ENCODE measurements at places on chromosomes 7 and 10.

DNA sequence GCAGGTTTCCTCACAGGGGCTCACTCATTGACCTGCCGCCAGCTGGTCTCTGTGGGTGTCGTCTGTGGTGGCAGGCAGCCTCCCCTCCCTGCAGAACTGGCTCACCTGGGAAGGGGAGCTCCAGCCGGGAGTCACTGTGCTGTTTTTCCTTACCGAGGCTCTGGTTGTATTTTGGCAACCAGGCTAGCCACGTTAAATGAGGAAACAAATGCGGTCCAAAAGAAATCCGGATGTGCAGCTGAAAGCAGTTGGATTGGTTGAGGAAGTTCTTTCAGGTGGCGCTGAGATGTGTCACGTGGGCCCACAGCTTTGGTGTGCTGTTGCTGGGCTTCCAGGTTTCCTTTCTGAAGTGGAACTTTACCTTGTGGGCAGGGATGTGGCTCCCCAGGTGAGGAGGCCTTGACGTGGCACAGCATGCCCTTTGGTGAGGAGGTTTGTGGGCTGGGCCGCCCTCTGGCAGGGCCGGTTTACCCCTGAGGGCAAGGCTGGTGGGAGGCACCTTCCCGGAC is 14.2 kb downstream of the MTURN start:
- H3K4me1 ChIP-seq: peaks cover 2% of the 10 kb centered on the region
- H3K27ac ChIP-seq: no peak overlapping the region
- H3K27me3 ChIP-seq: peaks cover 3% of the 10 kb centered on the region
- no peaks in the 10 kb centered on the region for H3K36me3 ChIP-seq

DNA sequence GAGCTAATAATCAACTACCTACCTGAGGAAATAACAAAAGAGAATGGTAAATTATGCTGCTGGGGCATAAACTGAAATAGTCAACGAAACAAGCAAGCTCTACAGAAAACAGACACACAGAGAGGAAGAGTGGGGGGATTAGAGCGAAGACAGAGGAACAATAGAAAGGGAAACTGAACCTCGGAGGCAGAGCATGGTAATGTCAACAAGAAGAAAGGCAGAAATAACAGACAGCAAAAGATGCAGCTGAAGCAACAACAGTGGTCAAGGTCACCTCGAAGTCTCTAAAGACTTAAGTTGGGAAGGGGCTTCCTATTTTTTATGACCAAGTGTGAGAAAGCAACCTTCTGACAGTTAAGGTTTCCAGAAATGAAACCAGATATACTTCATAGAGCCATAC is 177.0 kb downstream of the ZNF438 start:
- DNase-seq: no peak
- H3K4me3 ChIP-seq: no peak overlapping the region
- no peaks in the 10 kb centered on the region for H3K27me3 ChIP-seq
- no peak overlapping the region for H3K27ac ChIP-seq
- H3K4me1 ChIP-seq: no peaks in the 10 kb centered on the region

GRCh38 chr10:22246680-22247391 is 29.0 kb upstream of the EBLN1 start:
- H3K4me1 ChIP-seq: peaks cover 33% of the 10 kb centered on the region
- peaks cover 5% of the 10 kb centered on the region for H3K36me3 ChIP-seq
- peak overlapping the region; percentile 46 for H3K27ac ChIP-seq
- H3K4me3 ChIP-seq: no peak overlapping the region
- H3K27me3 ChIP-seq: peaks cover 16% of the 10 kb centered on the region
- DNase-seq: no peak

GRCh38 chr10:25817200-25817599 is 116.8 kb upstream of the MYO3A start:
- H3K27ac ChIP-seq: no peak overlapping the region
- H3K27me3 ChIP-seq: no peaks in the 10 kb centered on the region
- H3K4me3 ChIP-seq: no peak overlapping the region
- no peaks in the 10 kb centered on the region for H3K4me1 ChIP-seq

GRCh38 chr10:4384245-4384644 is 441.8 kb upstream of the AKR1E2 start:
- no peak overlapping the region for H3K4me3 ChIP-seq
- no peak overlapping the region for H3K27ac ChIP-seq
- H3K27me3 ChIP-seq: peaks cover 9% of the 10 kb centered on the region
- no peaks in the 10 kb centered on the region for H3K4me1 ChIP-seq
- no peak for DNase-seq
- H3K36me3 ChIP-seq: no peaks in the 10 kb centered on the region

DNA sequence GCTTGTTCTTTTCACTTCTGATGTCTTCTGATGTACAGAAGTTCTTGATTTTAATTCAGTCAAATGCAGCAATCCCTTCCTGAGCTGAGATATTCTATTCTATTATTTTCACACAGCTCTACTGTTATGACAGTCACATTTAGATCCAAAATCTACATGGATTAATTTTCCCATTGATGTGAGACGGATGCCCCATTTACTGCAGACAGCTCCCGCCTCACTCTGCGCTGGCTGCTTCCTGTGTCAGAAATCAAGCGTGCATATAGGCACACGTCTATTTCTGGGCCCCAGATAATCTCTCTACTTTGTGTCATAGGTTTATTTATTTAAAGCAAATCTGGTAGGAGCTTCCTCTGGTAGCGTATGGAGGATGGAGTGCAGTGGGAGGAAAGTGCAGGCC is 6.7 kb downstream of the BNIP3 start:
- H3K27me3 ChIP-seq: no peaks in the 10 kb centered on the region
- peak overlapping the region; percentile 29 for H3K4me3 ChIP-seq
- H3K27ac ChIP-seq: peak overlapping the region; percentile 98
- DNase-seq: peak; percentile 33
- peaks cover 80% of the 10 kb centered on the region for H3K36me3 ChIP-seq
- peaks cover 97% of the 10 kb centered on the region for H3K4me1 ChIP-seq

DNA sequence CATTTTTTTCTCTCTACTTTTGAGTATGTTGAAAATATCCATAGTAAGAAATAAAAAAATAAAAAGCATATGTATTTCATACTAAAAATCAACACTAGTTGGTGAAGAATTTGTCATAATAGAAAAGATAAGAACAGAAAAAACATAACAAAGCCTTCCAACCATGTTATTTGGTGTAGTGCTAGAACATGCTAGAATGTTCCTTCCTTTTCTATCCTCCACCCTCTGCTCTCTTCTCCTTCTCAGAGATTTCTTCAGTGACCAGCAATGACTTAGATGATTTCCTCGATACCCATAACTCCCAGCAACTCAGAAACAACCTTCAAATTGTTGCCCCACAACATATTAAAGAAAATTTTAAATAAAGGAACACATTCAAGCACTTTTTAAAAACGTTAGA is 2.6 kb downstream of the ZC3HAV1 start:
- peak overlapping the region; percentile 96 for H3K27ac ChIP-seq
- H3K4me1 ChIP-seq: peaks cover 34% of the 10 kb centered on the region
- peaks cover 57% of the 10 kb centered on the region for H3K36me3 ChIP-seq

DNA sequence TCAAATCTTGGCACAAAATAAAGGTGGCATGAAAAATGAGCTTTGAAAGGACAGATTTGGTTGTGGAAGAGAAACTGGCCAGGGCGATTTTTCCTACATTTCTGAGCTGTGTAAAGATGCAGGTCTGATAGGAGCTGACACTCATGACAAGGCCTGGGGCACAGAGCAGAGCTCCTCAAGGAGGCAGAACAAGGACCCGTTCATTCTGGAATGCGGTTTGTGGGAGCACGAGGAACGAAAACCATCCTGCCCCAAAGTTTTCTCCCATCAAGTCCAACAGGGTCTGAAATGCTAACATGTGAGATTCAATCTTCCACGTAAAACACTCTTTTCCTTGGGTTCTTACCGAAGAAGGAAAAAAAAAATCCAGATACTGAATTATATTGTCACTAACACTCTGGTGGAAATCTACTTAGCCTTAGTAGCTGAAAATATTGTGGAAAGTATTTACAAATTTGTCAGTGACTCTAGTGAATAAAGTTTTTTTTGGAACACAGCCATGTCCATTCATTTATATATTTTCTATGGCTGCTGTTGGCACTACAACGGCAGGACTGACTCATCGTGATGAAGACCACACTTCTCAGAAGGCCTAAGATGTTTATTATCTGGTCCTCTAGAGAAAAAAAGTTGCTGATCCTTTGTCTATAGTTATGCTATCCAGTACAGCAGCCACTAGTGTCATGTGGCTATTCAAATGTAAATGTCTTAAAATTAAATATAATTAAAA is 215.7 kb downstream of the BAMBI start:
- no peak for DNase-seq
- no peak overlapping the region for H3K27ac ChIP-seq
- H3K27me3 ChIP-seq: no peaks in the 10 kb centered on the region
- no peaks in the 10 kb centered on the region for H3K36me3 ChIP-seq
- H3K4me1 ChIP-seq: no peaks in the 10 kb centered on the region

GRCh38 chr7:154699417-154699816 is 303.5 kb downstream of the PAXIP1 start:
- peaks cover 4% of the 10 kb centered on the region for H3K27me3 ChIP-seq
- DNase-seq: no peak
- no peaks in the 10 kb centered on the region for H3K4me1 ChIP-seq
- H3K36me3 ChIP-seq: no peaks in the 10 kb centered on the region
- H3K27ac ChIP-seq: no peak overlapping the region

DNA sequence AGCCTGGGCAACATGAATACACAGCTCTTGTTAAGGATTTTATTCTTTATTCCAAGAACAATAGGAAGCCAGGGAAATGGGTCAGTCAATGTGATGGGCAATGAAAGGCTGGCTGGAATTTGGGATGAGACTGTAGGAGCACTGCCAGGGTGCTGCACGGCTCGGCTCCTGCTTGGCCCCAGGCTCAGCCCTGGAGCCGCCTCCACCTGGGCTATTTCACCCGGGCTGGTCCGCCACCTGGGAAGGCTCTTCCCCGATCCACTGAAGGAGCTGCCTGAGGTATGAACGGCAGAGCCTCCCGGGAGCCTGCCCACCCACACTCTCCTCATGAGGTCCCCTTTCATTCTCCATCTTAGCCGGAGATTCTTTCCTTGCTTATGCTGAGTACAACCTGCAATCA is 80.4 kb upstream of the KMT2C start:
- no peak overlapping the region for H3K27ac ChIP-seq
- no peaks in the 10 kb centered on the region for H3K36me3 ChIP-seq
- no peak overlapping the region for H3K4me3 ChIP-seq
- H3K27me3 ChIP-seq: peaks cover 12% of the 10 kb centered on the region
- DNase-seq: no peak
- H3K4me1 ChIP-seq: peaks cover 10% of the 10 kb centered on the region

GRCh38 chr10:21130108-21130507 is 233.0 kb upstream of the NEBL start:
- H3K4me1 ChIP-seq: no peaks in the 10 kb centered on the region
- no peaks in the 10 kb centered on the region for H3K36me3 ChIP-seq
- no peak for DNase-seq
- no peak overlapping the region for H3K27ac ChIP-seq
- H3K27me3 ChIP-seq: no peaks in the 10 kb centered on the region
- H3K4me3 ChIP-seq: no peak overlapping the region

DNA sequence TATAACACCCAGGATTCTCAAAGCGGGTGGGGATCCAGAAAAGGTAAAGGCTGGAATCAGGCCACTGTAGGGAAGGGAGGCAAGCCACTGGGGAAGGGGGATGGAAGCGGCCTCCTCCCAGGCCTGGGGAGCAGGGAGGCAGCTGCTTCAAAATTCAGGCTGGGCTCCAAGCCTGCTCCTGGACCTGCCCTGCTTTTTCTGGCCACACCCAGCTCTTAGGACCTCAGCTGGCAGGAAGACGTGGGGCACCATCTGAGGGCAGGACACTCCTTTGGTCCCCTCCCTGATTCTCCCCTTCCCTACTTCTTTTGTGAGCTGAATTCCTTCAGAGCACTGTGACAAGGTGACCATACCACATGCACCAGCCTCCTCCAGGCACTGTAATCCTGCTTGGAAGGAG is 4.6 kb upstream of the LBX1 start:
- no peak overlapping the region for H3K27ac ChIP-seq
- peaks cover 2% of the 10 kb centered on the region for H3K36me3 ChIP-seq
- peaks cover 99% of the 10 kb centered on the region for H3K27me3 ChIP-seq
- no peak for DNase-seq

DNA sequence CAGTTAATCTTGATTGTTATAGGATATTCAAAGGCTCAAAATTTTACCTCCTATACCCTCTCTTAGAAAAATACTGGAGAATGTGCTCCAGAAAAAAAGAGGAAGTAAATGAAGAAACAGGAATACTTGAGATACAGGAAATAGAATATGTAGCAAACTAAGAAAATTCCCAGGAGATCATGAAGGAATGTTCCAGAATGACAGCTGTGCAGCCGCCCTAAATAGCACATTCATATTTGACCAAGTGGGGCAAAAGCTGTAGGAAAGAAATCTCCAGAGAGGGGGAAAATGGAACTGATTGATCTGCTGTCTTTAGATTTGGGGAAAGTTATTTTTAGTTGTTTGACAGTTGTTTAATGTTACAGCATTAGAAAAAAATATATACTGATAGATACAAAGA is 46.2 kb upstream of the ZEB1 start:
- H3K27me3 ChIP-seq: no peaks in the 10 kb centered on the region
- no peak for DNase-seq
- no peak overlapping the region for H3K4me3 ChIP-seq
- H3K27ac ChIP-seq: no peak overlapping the region
- H3K36me3 ChIP-seq: no peaks in the 10 kb centered on the region
- no peaks in the 10 kb centered on the region for H3K4me1 ChIP-seq

DNA sequence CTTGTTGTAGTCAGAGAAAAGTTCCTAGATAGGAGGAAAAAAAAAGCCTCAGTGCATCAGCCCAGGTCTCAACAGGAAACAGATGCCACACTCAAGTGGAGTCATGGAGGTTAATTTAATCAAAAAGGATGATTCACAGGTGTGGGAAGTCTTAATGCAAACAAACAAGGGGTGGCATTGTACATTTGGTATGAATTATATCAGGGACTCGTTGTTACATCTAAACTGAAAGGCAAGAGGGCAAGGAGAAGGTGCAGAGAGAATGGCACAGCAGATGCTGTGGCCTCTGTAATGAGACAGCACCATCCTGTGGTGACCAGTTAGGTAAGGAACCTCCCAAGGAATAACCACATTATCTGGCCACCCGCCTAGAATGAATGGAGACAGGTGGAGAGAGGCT is 133.7 kb downstream of the PTPRZ1 start:
- no peak overlapping the region for H3K27ac ChIP-seq
- H3K27me3 ChIP-seq: no peaks in the 10 kb centered on the region
- no peaks in the 10 kb centered on the region for H3K36me3 ChIP-seq
- H3K4me1 ChIP-seq: no peaks in the 10 kb centered on the region

GRCh38 chr7:135905355-135905754 is 71.8 kb downstream of the MTPN start:
- peaks cover 4% of the 10 kb centered on the region for H3K27me3 ChIP-seq
- no peak overlapping the region for H3K4me3 ChIP-seq
- no peaks in the 10 kb centered on the region for H3K36me3 ChIP-seq
- H3K4me1 ChIP-seq: no peaks in the 10 kb centered on the region
- no peak overlapping the region for H3K27ac ChIP-seq

Measured in activated naive CD4-positive, alpha-beta T cell treated with anti-CD3 and anti-CD28 coated beads, Interleukin-2, amount 10 ng/mL, durations not matched to agents 7 days and 5 days (primary cell).